NCI-H446 treated with DMSO at 0.1 percent for 48 hours (cell line): ENCODE measurements at places on chromosomes 13 and 19.

DNA sequence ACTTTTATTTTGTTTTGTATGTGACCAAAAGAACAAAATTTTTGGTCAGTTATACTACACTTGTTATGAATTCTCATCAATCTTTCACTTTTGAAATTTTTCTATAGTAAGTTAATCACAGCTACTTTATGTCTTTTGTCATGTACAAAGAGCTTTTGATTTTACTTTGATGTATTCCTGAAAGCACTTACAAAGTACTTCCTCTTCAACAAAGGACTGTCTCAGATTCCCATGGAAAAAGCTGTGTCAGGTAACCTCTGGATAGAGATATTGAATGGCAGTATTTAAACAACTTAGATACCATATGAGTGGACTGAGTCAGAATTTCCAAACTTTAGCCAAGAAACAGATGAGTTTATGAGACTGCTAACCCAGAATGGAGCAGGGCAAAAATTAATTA is 689.3 kb upstream of the ATXN8OS start:
- no peak for DNase-seq

GRCh38 chr13:84130495-84131114 is 248.3 kb upstream of the SLITRK1 start:
- no peak for DNase-seq

GRCh38 chr19:33603377-33603776 is 18.4 kb upstream of the CHST8 start:
- no peak for DNase-seq

- no peak for DNase-seq
Measured at GRCh38 chr13:34247596-34247995, 429.6 kb downstream of the RFC3 start.

- no peak for DNase-seq
Measured at GRCh38 chr13:39916330-39916729, 260.9 kb downstream of the COG6 start.

GRCh38 chr13:24146961-24147569 is 13.5 kb upstream of the SPATA13 start:
- no peak for DNase-seq

DNA sequence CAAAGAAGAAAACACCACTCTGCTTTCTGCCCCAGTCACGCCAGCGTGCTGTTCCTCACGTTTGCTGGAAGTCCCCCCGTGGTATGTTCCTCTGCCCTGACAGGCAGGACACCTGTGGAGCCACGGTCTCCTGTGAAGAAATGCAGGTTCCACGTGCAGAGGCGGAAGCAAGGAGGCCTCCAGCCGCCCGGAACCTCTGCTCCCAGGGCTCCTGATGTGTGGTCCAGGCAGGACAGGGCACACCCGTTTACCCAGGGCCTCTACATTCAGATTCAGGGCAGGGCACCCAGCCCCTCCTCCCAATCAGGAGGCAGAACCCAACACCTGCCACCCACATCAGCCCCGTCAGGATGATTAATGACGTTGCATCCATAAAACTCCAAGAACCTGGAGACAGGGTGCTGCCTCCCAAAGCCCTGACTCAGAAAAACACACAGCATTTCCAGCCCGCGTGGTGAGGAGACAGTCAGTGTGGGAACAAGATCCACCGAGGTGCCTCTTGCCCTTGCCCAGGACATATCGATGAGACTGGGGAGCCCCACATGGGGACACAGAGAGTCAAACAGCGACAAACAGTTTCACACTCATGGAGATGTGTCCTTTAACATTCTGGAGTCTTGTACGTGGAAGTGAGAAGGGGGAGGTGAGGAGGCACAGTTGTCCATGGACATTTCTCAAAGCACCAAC is 76.2 kb downstream of the COL4A1 start:
- no peak for DNase-seq

DNA sequence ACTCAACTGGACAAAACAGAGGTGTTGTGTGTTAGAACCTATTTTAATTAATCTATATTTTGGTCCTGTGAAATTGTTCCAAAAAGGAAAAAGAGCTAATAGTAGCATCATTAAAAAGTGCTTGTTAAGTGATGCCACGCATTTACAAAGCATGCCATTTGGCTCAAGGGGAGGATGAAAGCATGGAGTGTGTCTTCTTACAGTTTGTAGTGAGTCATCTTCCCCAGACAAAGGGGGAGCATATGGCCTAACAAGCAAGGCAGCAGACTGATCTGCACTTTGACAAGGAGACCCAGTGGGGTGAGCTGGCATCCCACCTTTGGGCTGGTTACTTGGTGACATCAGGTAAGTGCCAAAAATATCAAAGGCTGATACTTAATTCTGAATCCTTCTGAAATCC is 297.0 kb downstream of the FGF9 start:
- DNase-seq = peak; percentile 42

DNA sequence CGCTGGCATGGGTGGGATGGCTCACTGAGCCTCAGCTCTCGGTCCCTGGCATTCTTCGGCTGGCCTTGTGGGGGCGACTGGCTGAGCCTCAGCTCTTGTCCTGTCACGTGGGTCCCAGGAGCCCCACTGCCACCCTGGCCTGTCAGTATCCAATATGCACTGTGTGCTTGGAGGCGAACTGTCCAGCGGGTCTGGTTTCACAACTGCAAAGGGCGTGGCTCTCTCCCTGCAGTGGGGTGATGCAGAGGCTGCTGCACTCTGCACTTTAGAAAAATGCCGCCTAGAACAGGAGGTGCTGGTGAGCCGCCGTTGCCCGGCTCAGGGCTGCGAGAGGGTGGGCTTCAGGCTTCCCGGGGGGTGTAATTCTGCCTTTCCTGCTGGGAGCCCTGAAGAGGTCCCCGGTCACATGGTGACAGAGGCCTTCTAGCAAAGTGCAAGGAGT is 17.0 kb upstream of the TMEM255B start:
- no peak for DNase-seq

DNA sequence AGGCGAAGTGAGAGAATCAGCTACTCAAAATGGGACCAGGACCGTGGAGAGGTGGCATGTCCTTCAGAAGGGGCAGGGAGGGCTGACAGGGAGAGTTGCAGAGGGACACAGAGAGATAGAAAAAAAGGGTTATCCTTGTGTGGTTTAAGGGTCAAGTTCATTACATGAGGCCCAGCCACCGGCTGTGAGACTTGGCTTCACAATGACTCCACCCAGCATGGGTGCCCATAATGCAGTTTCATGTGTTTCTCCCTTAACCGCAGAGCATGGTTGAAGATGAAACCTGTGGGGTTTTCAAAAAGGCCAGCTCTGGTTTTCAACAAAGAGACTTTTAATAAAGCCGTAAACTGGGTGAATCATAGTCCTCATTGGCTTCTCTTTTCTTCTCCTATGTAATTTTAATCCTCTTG is 164.6 kb downstream of the KLF5 start:
- no peak for DNase-seq

DNA sequence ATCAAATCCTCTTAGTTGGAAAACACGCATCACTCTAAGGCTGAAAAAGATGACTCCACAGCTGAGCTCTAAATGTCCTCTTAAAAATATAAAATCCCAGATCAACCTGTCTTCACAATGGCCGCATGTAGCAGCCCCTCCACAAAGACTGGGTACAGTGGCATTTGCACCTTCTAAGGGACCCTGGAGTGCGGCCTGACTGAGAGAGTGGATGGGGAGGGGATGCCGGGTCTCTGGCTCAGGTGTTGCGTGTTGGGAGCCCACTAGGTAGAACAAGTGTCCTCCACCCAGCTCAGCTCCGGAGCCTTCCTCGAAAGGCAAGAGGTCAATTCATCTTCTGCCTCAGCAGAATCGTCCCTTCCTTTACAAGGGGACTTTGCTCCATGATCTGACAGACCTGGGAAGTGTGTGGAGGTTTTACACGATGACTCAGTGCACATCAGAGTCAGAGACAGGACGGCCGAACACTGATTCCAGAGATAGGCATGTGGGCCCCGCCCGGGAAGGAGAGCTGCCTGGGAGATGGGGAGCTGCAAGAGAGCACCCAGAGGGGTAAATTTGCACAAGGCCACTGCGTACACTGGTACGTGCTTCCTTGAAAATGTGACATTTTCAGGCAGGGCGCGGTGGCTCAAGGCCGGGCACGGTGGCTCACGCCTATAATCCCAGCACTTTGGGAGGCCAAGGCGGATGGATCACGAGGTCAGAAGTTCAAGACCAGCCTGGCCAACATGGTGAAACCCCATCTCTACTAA is 23.5 kb upstream of the SLC15A1 start:
- DNase-seq = no peak

GRCh38 chr13:114112231-114112825 is 20.1 kb downstream of the RASA3 start:
- DNase-seq = no peak

GRCh38 chr13:78786459-78786858 is 127.5 kb upstream of the OBI1 start:
- DNase-seq = peak; percentile 4

DNA sequence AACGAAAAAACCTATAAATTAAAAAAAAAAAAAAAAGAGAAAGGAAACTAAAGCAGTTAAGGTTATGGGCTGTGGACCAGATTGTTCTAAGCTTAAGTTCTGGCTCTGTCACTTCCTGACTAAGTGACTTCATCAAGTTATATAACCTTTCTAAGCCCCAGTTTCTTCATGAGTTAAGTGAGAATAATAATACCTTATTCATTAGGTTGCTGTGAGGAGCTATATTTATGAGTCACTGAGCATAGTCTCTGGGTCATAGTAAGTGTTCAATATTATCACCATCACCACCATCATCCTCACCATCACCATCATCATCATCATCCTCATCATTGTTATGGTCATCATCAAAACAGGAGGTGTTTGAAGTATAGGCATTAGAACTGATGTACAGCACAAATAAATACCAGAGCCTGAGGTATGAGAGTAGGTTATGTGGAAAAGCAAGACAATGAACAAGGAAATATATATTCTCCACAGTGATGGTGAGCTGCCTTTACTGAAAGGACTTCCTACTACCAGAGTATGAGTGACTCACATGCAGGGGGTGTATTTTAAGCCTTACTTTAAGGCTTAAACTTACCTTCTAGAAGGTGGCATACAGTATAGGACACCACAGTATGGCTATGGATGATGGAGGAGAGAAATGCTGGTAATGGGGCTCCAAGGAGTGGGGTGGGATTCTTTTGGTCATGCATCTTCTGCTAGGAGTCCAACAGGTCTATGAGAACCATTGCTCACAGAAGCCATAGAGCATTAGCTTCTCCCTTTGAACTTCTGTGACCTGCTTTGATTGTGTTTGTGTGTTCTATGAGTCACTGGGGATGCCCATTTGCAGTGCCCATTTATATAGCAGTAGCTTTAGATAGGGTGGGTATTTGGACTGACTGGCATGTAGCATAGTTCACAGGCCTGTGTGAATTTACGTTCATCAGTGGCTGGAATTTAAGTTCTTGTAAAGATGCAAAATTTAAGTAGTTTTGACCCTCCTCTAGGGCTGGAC is 104.4 kb downstream of the KLF5 start:
- DNase-seq = no peak

DNA sequence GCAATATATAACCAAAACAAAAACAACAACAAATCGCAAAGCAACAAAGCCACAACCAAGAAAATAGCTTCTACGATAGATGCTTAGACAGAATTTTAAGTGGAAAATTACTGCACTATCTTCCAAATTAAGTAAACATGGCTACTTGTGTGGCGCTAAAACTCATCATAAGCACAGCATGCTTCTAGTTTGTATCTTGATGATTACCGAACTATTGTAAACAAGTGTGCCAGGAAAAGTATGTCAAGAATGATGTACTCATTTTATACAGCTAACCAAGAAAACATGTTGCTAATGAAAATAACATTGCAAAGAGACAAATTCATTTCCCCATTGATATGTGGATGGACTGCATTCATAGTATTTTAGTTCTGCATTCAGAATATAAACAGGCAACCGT is 271.9 kb upstream of the GPC6 start:
- no peak for DNase-seq

GRCh38 chr19:17762505-17763229 is 11.4 kb downstream of the FCHO1 start:
- DNase-seq = peak; percentile 28

- peak; percentile 8 for DNase-seq
Measured at GRCh38 chr19:49875857-49876421, 1.2 kb downstream of the AKT1S1 start.

DNA sequence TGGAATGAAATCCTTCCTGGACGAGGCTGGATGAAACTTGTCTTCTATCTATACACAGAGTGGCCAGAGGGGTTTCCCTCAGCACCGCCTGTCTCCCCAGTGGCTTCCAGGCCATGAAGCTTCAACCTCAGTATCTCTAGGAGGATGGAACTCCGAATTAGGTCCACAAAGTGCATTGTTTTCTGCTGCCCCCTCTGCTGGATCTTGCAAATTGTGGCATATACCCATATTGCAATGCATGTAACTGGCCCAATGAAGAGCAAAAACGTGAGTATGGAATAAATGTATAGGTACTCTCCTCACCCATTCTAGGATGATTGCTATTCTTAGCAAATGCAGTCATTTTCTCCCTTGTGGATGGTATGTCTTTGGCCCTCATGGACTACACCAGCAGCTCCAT is 14.7 kb upstream of the LILRB4 start:
- no peak for DNase-seq

DNA sequence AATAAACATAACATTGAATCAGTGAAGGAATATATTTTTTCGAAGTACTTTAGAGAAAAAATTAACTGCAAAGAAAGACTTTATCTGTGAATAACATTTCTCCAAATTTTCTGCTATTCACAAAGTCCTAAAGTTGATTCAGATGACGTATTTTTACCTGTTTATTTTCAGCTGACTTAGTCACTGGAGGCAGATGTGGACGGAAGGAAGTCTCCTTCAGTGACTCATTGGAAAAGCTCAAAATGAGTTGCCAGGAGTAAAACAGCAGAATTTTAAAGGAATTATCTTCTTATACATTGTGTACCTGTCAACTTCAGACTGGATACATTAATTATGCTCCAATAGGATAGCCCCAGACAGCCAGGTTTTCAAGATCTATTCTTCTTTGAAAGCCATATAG is 679.3 kb upstream of the GPC6 start:
- no peak for DNase-seq

- no peak for DNase-seq
Measured at GRCh38 chr13:112686987-112687386, 2.9 kb upstream of the ATP11A start.

DNA sequence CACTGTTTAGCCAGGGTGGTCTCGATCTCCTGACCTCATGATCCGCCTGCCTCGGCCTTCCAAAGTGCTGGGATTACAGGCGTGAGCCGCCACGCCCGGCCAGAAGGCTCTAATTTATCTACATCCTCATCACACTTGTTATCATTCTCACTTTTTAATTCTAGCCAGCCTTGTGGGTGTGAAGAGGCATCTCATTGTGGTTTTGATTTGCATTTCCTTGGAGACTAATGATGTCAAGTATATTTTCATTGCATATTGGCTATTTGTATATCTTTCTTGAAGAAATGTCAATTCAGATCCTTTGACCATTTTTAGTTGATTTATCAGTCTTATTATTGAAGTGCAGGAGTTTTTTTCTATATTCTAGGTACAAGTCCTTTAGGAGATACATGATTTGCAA is 27.7 kb upstream of the HIF3A start:
- DNase-seq = no peak

DNA sequence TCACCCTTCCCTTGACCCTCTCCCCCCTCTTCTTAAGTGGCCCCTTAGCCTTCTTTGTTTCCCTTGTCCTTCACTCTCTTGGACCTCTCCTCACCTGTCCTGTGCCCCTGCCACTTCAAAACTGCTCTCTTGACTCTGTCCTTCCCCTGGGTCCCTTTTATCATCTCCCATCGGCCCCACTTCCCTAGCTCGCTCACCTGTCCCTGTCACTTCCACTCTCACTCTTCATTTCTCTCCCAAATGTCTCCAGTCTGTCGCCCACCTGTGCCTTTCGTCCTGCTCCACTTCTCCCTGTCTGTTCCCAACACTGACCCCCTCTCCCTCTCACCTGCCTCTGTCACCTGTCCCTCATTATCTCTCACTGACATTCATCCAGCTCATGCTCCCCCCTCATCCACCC is 699 bp downstream of the IFNL1 start:
- no peak for DNase-seq

- DNase-seq = no peak
Measured at GRCh38 chr13:88417801-88418200, 746.6 kb downstream of the SLITRK5 start.
